ENCODE measurements at places on chromosomes 1 and 21.
A peak's percentile ranks its signal among the peaks of the same experiment; 100 is the strongest.

GRCh38 chr1:112083487-112083886, 94.0 kb upstream of the KCND3 start:
- no peak for DNase-seq

GRCh38 chr1:27476237-27476636, 13.7 kb downstream of the WASF2 start:
- no peak for DNase-seq

GRCh38 chr1:32897082-32898049, 3.8 kb downstream of the TMEM54 start:
- no peak for DNase-seq

DNA sequence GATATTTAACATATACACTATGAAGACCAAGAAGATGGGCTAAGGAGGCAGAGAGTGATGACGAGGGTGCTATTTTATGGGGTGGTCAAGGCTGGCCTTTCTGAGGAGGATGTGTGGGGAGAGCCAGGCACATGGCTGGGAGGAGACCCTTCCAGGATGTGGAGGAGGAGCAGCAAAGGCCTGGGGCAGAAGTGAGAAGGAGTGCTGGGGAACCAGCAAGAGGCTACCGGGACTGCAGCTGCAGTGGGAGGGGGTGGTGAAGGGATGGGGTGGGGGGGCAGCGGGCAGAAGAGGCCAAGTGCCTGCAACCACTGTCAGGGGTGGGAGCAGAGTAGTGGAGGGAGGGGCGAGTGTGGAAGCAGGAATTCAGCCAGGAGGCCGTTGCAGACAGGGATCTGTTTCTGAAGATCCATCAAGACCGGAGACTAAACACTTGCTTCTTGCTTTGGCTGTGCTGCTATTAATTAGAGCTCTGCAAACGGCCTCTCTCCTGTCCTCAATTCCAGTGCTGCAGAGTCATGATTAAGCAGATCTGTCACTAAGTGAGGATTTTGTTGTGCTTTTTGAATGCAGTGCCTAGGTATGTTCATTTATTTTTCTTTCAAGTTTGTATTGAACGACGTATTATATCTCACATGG, 89.9 kb downstream of the IER5 start:
- DNase-seq: no peak

DNA sequence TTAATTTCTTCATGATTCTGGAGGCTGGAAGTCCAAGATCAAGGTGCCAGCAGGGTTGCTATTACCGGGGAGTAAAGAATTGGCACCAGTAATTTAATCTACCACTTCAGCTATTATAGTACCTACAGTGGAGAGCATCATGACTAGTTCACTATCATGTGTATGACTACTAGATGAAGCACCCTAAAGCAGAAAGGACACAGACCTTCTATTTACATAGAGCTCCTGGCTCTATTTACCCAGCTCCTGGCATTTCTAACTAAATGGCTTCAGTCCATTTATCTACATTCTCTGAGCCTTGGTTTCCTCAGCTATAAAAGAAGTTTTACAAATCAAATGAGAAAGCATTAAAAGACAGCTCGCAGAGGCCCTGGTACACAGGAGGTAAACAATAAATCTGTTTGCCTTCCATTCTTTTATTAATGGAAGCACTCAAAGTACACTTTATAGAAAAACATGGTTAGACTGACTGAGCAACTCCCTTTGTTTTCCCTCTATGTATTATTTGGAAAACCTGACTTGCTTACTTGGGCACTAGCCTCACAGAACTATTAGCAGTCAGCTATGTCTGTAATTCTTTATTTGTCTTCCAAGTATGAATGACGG, 203.0 kb downstream of the SLC35F3 start:
- DNase-seq: no peak

- DNase-seq: no peak
Observed at GRCh38 chr1:23845163-23845562, 19.9 kb upstream of the HMGCL start.

- DNase-seq: peak; percentile 39
Observed at GRCh38 chr1:201791779-201792173, 37.2 kb upstream of the IPO9 start.

DNA sequence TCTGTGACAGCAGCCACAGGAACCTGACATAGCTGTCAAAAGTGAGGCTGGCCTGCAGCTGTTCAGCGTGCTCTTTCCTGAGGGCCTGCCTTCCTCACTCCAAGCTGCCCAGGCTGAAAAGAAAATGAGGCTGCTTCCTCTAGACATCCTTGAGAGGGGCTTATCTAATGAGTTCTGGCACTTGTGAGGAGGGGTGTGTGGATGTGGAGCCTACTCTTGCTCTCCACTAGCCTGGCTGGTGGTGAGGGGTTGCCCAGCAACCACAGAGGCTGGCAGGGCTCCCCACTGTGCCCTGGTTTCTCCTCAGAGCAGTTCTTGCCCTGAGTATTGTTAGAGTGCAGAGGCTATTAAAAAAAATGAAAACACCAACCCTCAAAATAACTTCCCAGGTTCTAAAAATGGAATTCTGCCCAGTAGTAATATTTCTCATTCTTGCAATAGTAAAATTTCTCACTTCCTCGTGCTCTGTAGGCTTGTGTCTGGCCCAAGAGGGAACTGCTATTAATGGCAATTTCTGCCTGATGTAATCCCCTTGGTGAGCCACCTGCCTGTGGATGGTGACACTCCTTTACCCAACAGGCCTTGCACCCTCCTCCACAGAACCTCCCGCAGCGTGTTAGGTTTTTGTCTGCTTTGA, 52.6 kb upstream of the EPS8L3 start:
- no peak for DNase-seq

DNA sequence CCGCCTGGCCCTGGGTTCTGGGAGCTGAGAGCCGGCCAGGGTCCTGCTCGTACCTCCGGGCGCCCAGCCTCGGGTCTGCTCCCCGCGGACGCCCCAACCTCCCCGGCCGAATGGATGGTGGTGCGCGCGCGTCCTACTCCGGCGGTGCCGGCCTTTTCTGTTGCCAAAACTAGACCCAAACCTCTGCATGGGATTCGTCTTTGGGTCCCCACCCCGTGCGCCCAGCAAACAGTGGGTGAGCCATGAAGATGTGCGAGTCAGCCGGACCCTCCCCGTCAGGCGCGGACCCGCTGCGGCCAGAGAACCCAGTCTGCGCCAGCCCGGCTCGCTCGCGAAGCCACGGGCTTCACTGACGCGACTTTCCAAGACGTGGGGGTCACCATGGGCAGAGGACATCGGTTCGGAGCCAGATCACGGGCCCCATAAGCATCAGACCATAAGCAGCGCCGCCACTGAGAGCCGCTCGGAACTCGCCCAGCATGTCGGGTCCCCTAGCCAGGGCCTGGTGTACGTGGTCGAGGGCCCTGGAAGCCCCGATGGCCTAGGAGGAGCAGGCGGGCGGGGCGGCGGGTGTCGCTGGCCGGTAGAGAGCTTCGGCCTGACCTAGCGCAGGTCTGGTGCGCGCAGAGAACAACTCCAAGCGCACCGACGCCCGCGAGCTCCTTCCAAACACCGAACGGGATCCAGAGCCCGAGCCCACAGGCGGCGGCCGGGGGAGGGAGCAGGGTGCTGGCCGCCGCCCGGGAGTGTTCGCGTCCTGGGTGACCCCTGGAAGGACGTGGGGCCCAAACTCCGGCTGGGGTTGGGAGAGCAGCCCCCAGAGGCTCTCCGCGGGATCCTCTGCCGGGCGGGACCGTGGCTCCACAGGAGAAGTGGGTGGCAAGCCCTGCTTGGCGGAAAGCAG, 1.0 kb upstream of the TP73 start:
- DNase-seq: no peak

DNA sequence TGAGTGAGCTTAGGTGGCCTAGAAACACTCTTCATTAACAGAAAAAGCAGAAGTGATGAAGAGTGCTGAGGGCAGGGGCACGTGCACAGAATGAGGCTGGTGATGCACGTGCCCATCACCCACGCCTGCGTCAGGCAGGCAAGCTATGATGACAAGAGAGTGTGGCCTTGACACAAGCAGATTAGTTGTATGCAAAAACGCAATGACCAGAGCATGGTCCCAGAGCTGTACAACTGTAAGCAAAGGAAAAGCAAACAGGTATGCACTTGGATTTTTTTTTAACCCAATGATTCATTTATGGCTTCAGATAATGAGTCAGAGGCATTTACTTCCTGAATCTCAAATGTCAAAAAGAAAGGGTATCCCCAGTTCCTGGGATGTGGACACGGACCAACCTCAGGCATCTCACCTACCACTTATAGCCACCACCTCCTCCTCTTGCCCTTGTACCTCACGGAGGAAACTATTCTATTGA, 9.1 kb upstream of the TMEM61 start:
- peak; percentile 87 for DNase-seq

GRCh38 chr21:26072666-26073615, 97.6 kb downstream of the APP start:
- peak; percentile 57 for DNase-seq

- DNase-seq: peak; percentile 62
Observed at GRCh38 chr1:83883979-83884378, 115.0 kb downstream of the TTLL7 start.

- DNase-seq: no peak
Observed at GRCh38 chr21:46109313-46110221, 11.7 kb downstream of the COL6A2 start.

DNA sequence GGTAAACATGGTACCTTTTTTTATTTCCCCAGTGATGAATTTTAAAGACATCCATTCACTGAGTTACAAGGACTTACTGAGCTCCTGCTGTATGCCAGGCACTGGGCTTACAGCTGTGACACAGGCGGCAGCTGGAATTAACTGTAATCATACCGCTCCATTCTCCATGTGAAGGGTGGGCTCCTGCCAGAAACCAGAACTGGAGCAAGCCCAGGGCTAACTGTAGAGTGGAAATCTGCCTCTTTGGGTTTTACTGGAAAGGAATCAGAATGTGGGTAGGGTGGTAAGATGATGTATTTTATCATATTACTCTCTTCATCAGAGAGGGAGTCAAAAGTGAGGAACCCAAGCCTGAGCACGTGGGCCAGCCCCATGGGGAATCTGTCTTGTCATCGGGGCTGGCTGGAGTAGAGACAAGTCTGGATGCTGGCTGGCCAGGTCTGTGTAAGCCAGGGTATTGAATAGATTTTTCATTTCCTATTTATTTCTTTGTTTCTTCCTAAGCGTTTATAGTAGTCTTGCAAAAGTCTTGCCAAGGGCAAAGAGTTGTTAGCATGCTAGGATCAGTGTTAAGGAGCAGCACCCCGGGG, 21.5 kb downstream of the FGGY start:
- DNase-seq: no peak

- DNase-seq: no peak
Observed at GRCh38 chr1:34057347-34058130, 107.5 kb downstream of the CSMD2 start.

GRCh38 chr1:88376421-88376820, 307.7 kb upstream of the PKN2 start:
- no peak for DNase-seq

GRCh38 chr1:16971341-16972188, 8.9 kb downstream of the MFAP2 start:
- peak; percentile 30 for DNase-seq

DNA sequence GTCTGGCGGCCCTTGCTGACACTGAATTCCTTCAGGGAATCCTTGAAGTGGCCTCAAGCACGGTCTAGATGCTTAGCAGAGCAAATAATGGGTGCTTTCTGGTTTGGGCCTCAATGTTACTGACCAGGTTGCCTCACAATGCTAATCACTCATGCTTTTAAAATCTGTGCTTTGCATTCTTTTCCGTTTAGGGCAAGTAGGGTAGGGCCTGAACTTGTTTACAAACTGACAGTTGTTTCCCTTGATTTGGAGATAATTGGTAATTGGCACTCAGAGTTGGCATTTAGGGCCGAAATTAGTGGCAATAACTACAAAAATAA, 1.4 kb downstream of the VPS13D start:
- DNase-seq: peak; percentile 32

- peak; percentile 34 for DNase-seq
Observed at GRCh38 chr1:64065571-64065970, 137.9 kb upstream of the UBE2U start.

DNA sequence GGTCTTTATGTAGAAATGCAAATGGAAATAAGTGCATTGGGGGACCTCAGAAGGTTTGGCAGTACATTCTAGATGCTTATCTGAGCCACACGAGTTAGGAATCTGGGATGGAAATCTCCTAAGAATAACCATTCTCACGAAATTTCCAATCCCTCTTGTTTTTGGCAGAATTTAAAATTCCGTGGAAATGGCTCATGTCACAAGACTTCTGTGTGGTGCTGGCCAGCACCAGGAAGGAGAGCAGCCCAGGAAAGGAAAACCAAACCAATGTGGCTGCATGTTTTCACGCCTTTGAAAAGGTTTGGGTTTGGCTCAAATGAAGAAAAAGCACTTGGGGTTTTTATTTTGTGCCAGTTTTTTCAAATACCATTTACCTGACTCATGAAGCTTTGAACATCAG, 80.1 kb upstream of the KCNK2 start:
- peak; percentile 17 for DNase-seq

DNA sequence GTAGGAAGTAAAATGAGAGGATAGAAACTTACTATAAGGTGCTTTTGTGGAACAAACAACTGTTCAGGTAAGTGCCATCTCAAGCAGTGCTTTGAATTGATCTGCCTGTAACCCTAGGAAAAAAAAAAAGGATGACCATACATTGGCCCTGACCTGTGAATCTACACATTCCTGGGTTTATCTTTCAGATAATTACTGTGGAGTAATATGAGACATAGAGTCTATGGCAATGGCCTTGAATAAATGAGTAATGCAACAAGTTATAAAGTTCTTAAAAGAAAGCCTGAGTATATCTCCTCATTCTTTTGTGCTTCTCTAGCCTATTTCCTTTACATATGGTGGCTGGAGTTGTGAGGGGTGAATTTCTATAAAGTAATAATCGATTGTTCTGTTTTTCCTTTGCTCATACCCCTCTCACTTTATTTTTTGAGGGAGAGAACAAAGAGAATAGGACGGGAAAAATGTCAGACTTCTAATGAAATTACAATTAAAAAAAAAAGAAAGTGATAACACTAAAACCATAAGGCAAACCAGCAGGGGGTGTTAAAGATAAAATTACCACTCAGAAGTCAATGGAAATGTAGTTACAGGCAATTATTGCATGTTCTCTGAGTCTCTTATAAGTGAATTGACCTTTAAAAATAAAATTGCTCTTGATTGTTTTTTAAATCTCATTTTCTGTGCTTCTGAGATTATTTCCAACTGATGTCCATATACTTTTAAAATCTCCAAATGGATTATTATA, 12.4 kb upstream of the ATP1A1 start:
- DNase-seq: no peak

GRCh38 chr1:216388558-216388957, 34.7 kb downstream of the USH2A start:
- no peak for DNase-seq

- peak; percentile 7 for DNase-seq
Observed at GRCh38 chr1:58650141-58650540, 49.7 kb downstream of the MYSM1 start.

DNA sequence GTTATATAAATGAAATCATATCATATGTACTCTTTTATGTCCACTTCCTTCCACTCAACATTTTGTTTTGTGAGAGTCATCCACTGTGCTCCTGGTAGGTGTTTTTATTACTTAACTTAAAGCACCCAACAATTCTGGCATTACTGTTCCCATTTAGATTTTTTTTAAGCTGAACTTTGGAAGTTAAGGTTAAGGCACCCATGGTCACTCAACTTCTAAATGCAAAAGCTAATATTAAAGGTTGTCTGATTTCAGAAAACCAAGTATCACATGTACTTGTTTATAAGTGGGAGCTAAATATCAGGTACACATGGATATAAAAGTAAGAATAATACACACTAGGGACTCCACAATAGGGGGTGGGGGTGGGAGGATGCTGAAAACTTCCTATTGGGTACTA, 42.7 kb downstream of the SCMH1 start:
- DNase-seq: no peak

- DNase-seq: no peak
Observed at GRCh38 chr1:197195100-197195499, 48.6 kb upstream of the ASPM start.

- DNase-seq: no peak
Observed at GRCh38 chr1:29439615-29440014, 203.3 kb downstream of the PTPRU start.
